ENCODE measurements at places on chromosomes 7 and 10. TPM values are rescaled to one million over a fixed set of nuclear protein-coding genes. Genes with fewer than 3 reads are reported as not detected.

- H3K36me3 ChIP-seq = no peaks in the 10 kb centered on the region
- DNase-seq = no peak
- H3K4me1 ChIP-seq = no peaks in the 10 kb centered on the region
- no peak overlapping the region for H3K4me3 ChIP-seq
- no peak overlapping the region for H3K27ac ChIP-seq
These were observed 1253.0 kb downstream of the TYW1 start for GRCh38 chr7:68249611-68250010.

GRCh38 chr7:128420773-128421172, 11.0 kb upstream of the IMPDH1 start:
- H3K36me3 ChIP-seq = no peaks in the 10 kb centered on the region
- no peak overlapping the region for H3K27ac ChIP-seq
- peaks cover 7% of the 10 kb centered on the region for H3K4me1 ChIP-seq
- H3K4me3 ChIP-seq = no peak overlapping the region
- no peaks in the 10 kb centered on the region for H3K27me3 ChIP-seq

The ZFYVE27 gene
- total RNA-seq = 66.4 TPM

The MAGI2 gene
- total RNA-seq = 13.1 TPM
